Cerebellum (tissue), 4 donors: ENCODE measurements at places on chromosomes 12 and 14. TPM values are rescaled to one million over a fixed set of nuclear protein-coding genes. Genes with fewer than 3 reads are reported as not detected.

DNA sequence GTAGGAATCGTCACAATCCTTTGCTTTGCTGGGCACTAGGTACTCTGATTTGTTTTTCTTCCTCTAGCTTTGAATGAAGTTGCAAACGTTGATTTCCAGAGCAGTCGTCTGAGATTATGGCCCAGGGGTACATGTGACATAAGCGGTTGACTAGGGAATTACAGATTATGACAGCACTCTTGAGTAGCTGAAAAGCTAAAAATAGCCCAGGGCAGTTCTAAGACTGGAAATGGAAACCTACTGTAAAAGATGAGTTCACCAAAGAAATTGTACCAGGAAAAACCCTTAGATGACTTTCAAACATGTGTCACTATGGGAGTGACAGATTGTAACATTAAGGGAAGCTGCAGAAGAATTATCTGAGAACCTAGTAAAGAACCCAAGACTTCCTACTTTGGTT, 108.5 kb downstream of the ANO6 start:
- no peak for DNase-seq

Gene CCDC198
- total RNA-seq, result 5.4 TPM

DNA sequence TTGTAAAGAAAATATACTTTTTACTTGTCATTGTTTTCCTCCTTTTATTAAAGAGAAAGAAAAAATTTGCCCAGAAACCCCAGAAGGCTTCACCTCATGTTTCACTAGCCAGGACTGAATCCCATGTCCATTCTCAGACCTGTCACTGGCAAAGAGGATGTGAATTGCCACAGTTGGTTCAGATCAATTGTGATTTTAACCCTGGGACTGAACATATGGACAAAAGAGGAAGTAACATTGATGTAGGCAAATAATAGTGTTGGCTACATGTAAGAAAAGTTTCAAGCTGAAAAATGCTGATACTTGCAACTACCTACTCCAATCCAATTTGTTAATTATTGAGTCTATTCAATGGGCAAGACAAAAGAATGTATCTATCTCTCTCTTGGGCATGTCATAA, 8.6 kb upstream of the CCDC196 start:
- no peak for DNase-seq

Gene SLIRP
- total RNA-seq, result 55.0 TPM

DNA sequence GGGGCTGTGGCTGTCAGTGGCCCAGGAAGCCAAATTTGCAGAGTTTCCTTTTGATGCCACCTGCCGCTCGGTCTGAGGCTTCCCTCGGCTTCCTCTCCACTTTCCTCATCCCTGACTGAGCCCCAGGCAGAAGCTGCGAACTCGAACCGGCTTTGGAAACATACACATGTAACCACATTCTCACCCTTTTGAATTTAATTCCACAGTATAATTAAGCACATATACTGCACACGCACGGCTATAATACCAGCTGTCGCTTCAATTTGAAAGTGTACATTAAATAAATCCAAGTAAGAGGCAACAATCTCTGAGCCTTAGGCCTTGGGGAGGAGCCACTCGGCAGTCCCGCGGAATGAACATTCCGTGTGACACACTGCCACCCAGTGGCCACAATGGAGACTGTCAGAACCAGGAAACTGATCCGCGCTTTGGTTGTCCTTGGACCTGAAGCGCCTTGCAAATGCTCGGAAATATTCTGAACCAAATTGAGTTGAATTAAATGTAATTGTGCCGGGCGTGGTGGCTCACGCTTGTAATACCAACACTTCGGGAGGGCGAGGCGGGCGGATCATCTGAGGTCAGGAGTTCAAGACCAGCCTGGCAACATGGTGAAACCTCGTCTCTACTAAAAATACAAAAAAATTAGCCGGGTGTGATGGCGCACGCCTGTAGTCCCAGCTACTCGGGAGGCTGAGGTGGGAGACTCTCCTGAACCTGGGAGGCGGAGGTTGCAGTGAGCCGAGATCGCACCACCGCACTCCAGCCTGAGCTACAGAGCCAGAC, 117.9 kb upstream of the TMPO start:
- peak; percentile 72 for DNase-seq

Gene PCED1B
- total RNA-seq, result 0.27 TPM

Gene G2E3
- 47.9 TPM for total RNA-seq

Gene KRT78
- not detected for total RNA-seq

DNA sequence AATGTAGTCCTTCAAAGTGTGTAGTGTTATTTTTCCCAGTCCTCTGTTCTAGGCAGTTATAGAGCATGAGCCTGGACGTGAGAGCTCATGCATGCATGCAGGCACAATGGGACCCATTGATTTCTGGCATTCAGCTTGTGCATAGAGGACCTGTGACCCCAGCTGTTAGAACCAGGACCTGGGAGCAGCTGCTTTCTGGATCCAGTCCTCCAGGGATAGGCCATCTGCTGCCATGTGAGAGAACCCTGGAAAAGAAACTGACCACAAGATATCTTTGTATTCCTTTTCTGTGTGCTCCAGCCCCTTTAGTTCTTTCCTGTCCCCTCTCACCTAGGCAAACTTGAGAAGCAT, 76.9 kb downstream of the SUSD6 start:
- no peak for DNase-seq

GRCh38 chr12:38158428-38159091, 158.0 kb upstream of the ALG10B start:
- no peak for DNase-seq

Gene TMTC1
- 13.9 TPM for total RNA-seq

GRCh38 chr14:37253905-37254304, 56.2 kb downstream of the MIPOL1 start:
- DNase-seq, result no peak

Gene ACSM4
- not detected for total RNA-seq

Gene LMO3
- total RNA-seq, result 62.1 TPM

DNA sequence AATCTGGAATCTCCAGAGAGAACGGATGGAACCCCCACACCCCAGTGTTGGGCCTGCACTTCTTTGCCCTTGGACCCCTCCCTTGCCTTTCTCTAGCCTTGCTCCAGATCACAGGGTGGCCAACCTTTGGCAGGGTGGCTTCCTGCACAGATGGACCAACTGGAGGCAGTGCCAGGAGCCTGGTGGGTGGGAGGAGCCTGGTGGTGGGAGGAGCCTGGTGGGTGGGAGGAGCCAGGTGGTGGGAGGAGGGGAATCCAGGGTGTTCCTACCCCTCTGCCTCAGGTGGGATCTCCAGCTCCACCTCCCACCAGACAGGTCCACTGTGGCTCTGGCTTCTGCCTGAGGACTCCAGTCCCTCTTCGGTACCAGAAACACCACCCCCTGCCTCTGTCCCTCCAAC, 15.0 kb upstream of the ORAI1 start:
- peak; percentile 42 for DNase-seq

DNA sequence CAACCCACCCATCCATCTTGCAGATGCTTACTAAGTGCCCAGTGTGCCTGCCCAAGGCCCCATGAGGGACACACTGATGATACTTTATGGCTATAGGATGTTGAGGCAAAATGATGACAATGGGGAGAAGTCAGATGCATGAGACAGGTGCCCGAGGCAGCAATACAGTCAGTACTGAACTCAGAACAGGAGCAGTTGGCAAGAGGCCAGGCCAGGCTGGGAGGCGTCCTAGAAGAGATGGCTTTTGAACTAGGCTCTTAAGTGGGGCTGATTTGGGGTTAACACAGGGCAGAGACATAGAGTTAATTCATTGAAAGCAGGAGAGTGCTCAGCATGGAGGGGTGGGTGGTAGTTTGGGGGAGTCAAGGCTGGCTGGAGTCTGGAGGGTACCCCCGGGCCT, 15.6 kb downstream of the PLBD2 start:
- no peak for DNase-seq

DNA sequence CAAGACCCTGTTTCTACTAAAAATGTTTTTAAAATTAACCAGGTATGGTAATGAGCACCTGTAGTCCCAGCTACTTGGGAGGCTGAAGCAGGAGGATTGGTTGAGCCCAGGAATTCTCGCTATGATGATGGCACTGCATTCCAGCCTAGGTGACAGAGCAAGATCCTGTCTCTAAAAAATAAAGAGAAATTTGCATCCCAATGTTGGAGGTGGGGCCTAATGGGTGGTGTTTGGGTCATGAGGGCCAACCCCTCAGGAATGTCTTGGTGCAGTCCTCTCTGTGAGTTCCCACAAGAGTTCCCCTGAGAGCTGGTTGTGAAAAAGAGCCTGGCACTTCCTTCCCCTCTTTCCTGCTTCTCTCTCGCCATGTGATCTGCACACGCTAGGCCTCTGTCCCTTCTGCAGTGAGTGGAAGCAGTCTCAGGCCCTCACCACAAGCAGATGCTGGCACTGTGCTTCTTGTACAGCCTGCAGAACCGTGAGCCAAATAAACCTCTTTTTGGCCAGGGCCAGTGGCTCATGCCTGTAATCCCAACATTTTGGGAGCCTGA, 11.3 kb downstream of the ACOT6 start:
- DNase-seq, result no peak

Gene PLA2G1B
- 0.64 TPM for total RNA-seq

- no peak for DNase-seq
Measured at GRCh38 chr12:8849876-8850275, 27.5 kb downstream of the A2ML1 start.

- DNase-seq, result no peak
Measured at GRCh38 chr12:68335462-68335861, 3.3 kb upstream of the MDM1 start.

Gene CCDC175
- 14.2 TPM for total RNA-seq

Gene WNT1
- total RNA-seq, result not detected

DNA sequence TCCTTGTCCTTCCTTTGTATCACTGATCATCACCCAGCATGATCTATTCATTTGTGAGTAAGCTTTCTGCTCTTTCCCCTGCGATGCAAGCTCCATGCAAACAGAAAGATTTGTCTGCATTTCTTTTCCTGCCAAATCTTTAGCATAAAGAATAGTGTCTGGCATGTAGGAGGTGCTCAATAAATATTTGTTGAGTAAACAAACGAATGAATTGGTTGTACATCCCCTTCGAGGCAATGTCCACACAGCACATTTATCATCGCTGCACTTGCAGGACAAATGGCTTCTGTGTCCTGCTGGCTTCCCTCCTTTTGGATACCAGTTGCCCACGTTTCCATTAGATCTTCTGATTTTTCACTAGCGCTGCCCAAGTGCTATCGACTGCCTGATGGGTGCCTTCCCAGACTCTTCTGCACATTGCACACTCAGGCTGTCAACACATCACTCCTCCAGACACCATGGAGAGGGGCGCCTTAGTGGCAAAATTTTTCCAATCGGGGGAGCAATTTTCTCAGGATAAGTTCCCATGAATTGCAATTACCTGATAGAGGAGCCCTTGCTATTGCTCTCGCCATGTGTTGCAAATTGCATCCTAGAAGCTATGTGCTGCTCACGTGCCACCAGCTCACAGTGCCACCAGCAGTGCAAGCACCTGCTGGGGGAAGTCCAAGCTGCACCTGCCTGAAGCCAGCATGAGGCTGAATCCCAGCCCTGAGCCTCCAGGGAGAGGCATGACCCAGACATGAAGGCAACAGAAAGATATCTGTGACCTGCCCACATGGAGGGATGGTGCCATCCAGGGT, 206.6 kb downstream of the KIF26A start:
- DNase-seq, result no peak

DNA sequence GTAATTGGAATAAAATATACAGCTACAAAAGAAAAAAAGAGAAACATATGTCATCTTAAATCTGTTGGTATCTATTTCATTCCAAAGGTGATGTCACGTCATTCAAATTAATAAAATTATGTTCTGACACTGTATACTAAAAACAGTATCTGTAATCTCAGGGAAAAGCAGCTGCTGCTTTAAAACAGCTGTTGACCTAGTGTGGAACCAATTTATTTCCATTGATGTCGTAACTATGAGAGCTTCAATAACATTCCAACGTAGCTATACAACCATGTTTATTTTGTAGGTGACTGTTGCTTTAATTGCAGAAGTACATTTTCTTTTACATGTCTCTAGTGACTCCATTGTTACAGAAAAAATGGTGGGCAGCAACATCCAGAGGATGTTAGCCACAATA, 571.7 kb downstream of the RPS29 start:
- no peak for DNase-seq

Gene LAG3
- 0.36 TPM for total RNA-seq

GRCh38 chr12:80419644-80420043, 24.4 kb upstream of the PTPRQ start:
- DNase-seq, result no peak

GRCh38 chr12:109497675-109498074, 20.2 kb downstream of the UBE3B start:
- no peak for DNase-seq

DNA sequence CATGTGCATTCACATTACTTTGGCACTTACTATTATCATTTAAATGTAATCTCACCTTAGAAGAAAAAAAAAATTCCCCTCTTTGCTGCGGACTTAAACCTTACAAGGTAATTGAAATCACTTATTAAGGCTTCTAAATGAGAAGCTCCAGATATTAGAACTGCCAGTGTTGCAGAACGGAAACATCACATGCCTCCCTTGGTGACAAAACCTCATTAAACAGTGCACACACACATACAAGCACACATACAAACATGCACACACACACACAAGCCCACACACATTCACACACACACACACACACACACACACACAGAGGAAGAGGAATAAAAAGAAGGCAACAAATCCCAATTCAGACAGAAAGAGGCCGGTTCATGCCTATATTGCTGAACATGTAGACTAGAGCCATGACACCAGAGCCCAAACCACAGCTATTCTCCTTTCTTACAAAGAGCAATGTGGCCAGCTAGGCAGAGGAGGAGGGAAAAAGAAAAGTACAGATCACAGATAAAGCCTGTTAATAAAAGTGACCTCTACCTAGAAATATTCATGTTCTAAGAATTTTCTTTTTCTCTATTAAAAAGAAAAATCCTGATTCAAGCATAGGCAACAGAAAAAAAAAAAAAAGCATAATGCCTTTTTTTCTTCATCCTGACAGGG, 405.2 kb upstream of the FLRT2 start:
- DNase-seq, result no peak

DNA sequence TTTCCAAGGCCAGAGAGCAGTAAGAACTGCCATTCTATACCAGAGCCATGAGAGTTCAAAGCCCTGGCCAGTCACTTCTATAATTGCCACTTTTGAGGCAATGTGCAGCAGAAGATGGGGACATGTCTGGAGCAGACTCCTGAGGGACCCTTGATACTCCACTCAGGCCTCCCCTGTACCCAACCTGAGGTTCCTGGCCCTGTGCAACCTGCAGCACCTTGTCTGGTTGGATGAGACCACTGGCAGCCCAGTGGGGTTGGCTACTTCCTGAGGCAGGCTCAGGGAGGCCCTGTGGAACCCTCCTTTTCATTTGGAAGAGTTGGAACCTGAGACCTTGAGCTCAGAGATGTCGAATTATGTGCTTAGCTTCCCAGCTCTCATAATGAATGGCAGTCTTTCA, 54.4 kb downstream of the GALNT16 start:
- no peak for DNase-seq

Gene TPH2
- total RNA-seq, result 1.00 TPM

DNA sequence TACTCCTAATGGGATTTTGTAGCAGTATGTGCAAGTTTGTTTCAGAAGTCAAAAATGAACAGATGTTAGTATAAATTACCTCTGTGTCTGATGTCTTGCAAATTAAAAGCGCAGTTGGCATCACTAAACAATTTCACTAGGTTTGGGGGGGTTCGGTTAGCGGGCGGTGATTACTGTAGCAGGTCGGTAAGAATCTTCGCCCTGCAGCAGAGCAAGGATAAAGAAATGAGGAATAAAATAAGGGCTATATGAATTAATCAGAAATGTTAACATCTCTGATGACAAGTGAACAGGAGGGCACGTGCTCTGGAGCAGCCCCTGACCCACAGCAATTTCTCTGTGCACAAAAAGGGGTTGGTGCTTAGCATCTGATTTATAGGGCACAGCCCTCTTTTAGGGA, 43.6 kb upstream of the VSX2 start:
- no peak for DNase-seq

GRCh38 chr14:50924843-50925242, 19.4 kb downstream of the PYGL start:
- no peak for DNase-seq

- peak; percentile 58 for DNase-seq
Measured at GRCh38 chr12:2228535-2228934, 175.7 kb downstream of the CACNA1C start.

Gene RIN3
- total RNA-seq, result 1.5 TPM
